ENCODE measurements at places on chromosomes 11 and 22.

- no peak for DNase-seq
Observed at GRCh38 chr11:767238-767637, 10.0 kb downstream of the GATD1 start.

DNA sequence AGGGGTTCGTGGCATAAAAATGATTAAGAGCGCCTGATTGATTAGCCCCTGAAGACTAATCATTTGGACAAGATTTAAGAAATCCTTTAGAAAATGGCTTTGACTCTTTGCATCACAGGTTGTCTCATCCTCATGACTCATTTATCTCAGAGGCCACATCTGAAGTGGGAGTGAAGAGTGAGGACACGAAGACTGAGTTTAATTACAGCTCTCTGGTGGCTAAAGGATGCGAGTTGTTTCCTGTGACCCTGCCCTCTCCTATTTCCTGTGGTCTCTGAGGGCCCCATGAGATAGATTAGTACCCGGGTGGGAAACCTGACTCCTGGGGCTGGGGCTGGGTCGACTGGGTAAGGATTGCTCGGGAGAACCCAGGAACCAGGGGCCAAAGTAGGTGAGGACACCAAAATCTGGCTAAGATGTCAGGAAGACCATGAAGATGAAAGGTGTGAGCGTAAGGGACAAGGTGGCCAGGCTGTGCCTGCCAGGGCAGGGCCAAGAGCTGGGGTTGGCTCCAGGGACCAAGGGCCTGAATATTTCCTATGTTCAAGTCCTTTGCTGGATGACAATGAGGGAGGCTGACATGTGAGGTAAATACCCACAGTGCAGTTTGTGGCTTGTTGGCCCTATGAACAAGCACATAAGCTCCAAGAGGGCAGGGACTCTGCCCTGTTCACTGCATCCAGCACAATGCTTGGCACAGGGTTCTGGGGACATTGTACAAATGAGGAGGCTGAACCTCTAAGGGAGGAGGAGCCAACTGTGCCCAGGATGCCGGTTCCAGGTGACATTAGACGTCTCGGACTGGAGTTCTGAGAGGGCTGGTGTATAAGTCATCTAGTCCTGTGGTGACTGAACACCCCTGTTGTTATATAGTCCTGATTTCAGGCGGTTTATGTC lies 3.6 kb downstream of the OTOG start:
- DNase-seq = no peak

DNA sequence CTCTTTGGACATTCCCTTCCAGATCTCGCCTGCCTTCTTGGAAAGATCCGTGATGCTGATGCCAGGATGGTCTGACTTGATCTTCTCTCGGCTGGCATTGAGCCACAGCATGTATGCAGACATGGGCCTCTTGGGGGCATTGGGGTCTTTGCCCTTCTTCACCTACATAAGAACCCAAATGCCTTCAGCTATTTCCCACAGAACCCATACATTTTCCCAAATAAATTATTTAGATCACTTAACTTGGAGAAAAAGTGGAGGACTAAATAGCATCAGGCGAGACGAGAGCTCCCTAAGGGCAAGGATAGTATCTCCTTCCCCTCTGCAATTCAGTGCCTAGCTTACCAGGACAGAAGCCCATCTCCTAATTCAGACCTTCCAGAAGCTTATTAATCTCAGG lies 3.0 kb upstream of the TNKS1BP1 start:
- DNase-seq = no peak

- no peak for DNase-seq
Observed at GRCh38 chr22:43497956-43498855, 86.4 kb downstream of the MPPED1 start.

GRCh38 chr22:37546437-37547250 lies 13.6 kb upstream of the CDC42EP1 start:
- DNase-seq = no peak

GRCh38 chr11:69439651-69440464 lies 41.6 kb upstream of the LINC01488 start:
- DNase-seq = no peak

DNA sequence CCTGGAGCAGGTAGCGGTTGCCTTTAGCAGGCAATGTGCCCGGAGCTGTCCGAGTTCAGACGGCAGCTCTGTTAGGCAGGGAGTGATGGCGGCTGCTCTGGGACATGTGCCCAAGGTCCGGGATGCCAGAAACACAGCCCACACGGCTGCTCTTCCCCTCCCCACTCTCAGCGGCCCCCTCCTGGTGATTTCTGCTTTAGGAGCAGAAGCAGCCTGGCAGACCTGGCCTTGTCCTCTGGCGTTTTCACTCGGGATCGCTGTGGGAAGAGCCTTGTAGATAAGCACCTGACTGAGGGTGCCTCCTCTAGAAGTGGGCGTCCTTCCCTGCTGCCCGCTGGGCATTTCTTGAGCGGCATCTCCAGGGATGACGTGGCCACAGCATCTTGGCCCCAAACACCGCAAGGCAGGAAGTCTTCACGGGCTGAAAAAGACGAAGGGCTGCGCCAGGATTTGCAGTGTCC lies 392.2 kb downstream of the TBC1D22A start:
- DNase-seq = no peak

DNA sequence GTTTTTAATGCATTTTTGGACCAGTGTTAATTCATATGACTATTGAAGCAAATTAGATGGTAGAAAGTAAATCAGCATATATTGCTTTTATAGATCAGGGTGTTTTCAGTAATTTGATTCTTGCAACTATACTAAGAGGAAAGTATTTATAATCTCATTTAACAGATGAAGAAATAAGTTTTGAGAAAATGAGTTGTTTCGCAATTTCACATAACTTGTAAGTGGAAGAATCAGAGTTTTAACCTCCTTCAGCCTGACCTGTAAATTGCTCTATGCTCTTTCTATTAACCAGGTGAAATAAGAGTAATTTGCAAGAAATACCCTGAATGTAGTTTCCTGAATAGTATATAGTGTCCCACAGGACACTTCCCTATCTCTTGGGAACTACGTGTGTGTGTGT lies 1106.8 kb upstream of the RAG2 start:
- no peak for DNase-seq

DNA sequence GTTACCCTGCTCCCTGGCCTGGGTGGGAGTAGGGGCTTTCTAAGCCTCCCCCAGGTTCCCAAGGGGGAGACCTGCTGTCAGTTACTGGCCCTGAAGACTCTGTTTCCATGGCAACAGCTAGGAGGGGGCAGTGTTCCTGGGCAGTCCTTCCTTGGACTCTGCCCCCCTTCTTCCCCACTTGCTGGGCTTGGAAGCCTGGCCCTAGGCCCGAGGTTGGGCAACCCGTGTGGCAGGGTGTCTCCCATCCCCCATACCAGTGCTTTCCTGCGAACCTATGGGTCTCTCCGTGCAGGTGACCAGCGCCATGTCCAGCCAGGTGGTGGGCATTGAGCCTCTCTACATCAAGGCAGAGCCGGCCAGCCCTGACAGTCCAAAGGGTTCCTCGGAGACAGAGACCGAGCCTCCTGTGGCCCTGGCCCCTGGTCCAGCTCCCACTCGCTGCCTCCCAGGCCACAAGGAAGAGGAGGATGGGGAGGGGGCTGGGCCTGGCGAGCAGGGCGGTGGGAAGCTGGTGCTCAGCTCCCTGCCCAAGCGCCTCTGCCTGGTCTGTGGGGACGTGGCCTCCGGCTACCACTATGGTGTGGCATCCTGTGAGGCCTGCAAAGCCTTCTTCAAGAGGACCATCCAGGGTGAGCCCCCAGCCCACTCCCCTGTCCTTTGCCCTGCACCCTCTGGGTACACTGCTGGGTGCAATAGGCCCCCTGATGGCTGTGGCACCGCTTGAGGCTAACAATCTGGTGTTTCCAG lies 1.7 kb downstream of the ESRRA start:
- no peak for DNase-seq

DNA sequence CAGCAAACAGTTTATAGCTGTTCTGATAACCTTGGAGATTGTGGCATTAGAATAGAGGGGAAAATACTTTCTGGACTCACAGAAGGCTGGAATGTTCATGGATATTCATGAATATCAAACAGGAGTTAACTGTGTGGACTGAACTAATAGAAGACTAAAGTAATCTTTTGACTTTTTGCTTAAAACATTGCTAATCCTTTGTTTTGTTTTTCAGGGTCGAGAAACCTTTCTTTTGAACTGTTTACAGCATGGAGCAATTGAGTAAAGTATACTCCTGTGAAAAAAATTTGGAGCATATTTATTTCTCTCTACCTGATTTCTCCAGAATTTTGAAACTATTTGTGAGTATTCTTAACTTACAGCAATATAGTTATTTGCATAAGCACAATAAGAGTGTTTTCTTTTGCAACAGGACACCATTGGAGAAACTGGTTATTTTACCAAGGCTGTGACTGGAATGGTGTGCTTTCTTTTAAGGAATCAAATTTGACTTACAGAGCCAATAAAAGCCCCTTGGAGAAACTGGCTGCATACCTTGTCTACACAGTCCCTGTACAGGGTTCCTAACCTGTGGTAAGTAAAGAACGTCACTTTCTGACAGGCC lies 821.6 kb downstream of the TBC1D22A start:
- DNase-seq = no peak

GRCh38 chr11:78786746-78787145 lies 212.1 kb upstream of the NARS2 start:
- DNase-seq = no peak

DNA sequence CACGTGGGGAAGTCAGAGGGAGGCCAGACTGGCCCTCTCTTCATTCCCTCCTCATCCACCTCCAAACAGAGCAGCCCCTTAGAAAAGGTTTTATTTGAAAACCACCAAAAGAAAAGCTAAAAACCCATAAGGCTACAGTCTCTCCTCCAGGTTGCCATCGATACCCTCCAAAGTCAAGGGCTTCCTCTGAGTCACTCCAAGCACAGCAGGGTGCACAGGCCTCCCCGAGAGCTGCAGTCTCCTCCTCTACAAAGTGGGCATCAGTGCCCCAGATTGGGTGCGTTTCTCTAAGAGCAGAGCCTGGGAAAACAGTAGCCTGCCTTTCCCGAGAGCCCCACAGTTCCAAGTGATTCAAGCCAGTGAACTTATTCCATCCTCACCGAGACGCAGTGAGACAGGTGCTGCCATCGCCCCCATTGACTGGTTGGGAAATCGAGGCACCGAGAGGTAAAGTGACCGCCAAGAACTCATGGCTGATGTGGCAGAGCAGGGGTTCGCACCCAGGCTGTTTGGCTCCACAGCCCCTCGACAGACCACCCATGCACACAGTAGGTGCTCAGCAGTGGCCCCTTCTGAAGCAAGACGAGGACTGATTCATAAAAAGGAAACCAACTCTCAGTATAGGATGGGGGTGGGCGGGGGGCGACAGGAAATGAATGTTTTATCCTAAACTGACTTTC lies 91.7 kb upstream of the SHISAL1 start:
- no peak for DNase-seq

- DNase-seq = no peak
Observed at GRCh38 chr11:64864473-64865285, 13.7 kb downstream of the EHD1 start.

DNA sequence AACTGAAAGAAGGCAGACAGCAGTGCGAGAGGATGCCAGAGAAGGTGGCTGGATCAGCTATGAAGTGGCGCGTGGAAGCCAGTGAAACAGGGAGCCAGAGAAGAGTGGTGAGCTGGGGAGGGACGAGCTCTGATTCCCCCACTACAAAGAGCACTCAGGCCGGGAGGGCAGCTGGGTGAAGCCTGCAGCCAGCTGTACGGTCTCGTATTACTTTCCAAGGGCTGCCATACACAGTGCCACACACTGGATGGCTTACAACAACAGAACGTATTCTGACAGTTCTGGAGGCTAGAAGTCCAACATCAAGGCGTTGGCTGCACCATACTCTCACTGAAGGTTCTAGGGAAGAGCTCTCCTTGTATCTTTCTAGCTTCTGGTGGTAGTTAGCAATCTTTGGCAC lies 47.1 kb upstream of the WNT11 start:
- DNase-seq = no peak

- no peak for DNase-seq
Observed at GRCh38 chr11:7532405-7533145, 18.8 kb downstream of the PPFIBP2 start.

DNA sequence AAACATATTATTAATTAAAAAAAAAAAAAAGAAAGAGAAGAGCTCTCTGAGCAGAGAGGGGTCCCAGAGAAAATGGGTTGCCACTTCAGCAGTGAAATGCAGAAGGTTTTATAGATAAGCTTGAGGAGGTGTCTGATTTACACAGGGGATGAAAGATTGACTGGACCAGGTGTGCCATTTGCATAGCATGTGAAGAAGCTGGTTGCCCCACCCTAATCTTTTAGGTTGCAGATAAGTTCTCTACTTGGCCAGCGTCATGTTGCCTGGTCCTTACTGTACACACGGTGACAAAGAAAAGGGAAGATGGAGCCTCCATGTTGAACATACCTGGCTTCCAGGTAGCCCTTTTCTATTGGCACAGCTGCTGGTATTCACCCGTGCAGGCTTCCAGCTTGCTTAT lies 41.4 kb downstream of the MS4A2 start:
- DNase-seq = no peak

- no peak for DNase-seq
Observed at GRCh38 chr11:80587906-80588305, 1147.1 kb upstream of the TENM4 start.

DNA sequence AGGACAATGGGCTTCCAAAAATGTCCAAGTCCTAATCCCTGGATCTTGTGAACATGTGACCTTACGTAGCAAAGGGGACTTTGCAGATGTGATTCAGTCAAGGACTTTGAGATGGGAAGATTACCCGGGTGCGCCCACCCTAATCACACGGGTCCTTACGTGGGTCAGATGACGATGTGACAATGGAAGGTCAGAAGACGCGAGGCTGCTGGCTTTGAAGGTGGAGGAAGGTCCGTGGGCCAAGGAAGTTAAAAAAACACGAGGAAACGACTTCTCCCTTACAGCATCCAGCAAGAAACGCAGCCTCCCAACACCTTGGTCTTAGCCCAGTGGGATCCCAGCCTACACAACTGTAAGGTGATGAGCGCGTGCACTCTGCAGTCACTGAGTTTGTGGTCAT lies 860.1 kb downstream of the TBC1D22A start:
- DNase-seq = no peak

DNA sequence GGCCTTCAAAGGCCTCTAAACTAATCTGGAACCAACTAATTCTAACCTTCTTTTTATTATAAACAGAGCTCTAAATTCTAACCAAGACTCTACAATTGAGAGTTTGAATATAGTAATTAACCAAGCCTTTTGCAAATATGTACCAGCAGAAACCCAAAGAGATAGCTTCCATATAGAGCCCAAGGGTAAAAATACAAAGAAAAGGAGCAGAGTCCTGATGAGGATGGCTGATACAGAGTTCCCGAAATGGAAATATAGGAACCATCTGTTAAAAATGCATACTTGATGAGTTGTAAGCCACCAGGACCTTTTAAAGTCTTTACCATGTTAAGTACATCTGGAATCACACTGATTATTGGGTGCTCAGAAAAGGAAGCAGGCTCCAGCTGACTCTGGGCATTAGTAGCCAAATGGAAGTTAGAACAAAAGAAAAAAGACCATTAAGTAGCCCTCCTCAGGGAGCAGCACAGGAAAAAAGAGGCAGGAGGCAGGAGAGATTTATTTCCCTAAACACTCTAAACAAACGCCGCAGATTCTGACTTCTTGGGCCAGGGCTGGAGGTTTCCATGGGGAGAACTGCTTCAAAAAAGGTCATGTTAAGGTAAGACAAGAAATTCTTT lies 463.1 kb upstream of the FAT3 start:
- DNase-seq = no peak

- no peak for DNase-seq
Observed at GRCh38 chr11:110773442-110773841, 61.2 kb upstream of the ARHGAP20 start.
